ENCODE measurements at places on chromosomes 6 and 20.

- peak; percentile 17 for DNase-seq
These were observed 117.5 kb downstream of the GPX5 start for GRCh38 chr6:28643017-28643740.

GRCh38 chr6:149184523-149184922 is 133.0 kb upstream of the TAB2 start:
- no peak for DNase-seq

- no peak for DNase-seq
These were observed 14.3 kb downstream of the HRH3 start for GRCh38 chr20:62205618-62206387.

DNA sequence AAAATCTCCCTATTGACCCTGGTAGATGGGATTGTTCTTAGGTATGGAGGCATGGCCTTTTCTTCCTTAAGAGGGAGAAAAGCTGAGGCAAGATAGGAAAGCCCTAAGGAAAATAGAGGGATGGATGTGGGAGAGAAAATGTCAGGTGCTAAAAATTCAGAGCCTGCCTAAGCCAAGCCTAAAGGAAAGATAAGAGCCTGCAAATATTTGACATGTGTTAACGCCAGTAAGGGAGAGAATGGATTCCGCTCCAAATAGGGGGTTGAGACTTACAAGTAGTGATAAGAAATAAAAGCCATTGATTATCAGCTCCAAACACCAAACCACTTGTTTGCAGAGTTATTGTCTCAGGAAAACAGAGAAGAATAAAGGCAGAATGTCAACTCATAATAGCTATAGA is 533.6 kb downstream of the PTPRT start:
- no peak for DNase-seq

- no peak for DNase-seq
These were observed 78.3 kb downstream of the ATG5 start for GRCh38 chr6:106247293-106247692.

DNA sequence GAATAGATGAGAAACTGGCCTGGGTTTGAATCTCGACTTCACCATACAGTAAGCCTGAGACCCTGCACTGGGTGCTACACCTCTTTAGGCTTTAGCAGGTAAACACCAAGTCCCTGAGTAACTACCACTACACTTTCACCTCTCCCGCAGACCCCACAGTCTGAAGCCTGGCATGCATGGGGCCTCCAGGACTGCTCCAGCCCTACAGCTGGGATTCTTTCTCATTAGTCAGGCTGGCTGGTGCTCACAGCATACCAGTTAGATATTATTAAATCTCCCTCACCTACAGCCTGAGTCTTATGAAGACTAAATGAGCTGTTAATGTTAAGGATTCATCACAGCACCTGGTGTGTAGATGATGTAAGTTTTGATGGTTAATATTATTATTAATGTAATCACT is 388.7 kb downstream of the ARHGAP18 start:
- no peak for DNase-seq

DNA sequence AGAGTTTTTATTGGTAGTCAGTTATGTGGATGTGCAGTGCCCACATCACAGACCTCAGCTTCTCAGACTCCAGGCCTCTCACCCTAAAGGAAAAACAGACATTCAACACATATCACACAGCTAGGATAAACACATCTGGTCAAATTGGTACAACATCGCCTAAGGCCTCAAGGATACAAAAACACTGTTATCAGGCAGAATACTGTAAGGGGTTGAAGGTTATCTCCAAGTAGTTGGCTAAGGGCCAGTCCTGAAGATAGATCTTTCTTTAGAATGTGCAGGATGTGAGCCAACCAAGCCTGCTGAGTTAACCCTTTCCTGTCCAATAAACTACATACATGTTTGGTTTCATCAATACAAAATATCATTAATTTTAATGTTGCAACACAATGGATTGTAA is 308.4 kb upstream of the GJE1 start:
- no peak for DNase-seq

GRCh38 chr6:35183935-35184334 is 29.8 kb upstream of the SCUBE3 start:
- no peak for DNase-seq

- DNase-seq, result no peak
These were observed 1078.2 kb downstream of the EPHA7 start for GRCh38 chr6:92341201-92341600.

DNA sequence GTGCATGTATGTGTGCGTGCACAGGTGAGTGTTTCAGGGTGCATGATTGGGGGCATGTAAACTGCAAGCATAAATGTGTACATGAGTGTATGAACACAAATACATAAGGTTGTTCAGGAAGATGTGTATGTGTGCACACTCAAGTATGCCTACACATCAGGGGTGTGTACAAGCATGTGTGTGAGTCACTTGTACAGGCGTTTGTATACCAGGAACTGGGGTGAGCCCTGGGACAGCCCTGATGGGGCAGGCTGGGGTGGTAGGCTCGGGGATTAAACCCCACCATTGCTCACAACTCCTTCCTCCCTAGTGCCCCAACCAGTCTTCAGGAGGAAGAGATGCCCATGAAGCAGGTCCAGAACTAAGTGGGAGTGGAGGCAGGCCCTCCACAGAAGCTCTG is 4.3 kb downstream of the CRIP3 start:
- DNase-seq, result no peak

DNA sequence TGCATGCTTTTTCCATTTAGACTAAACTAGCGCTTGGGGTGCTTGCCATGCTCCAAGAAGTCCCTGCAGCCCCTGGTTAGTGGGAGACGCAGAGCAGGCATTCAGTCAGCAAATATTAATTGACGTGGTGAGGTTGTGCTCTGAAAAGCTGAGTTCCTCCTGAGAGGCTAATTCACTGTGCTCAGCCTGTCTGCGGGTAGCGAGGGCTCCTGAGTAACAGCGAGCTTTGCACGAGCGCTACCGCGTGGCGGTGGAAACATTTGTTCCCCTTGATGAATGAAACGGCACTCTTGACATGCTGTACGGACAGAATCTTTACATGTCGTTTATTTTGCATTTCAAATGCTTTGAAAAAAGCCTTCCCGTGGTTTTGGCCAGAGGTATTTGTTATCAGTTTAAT is 170.6 kb upstream of the AGPAT4 start:
- DNase-seq, result no peak

GRCh38 chr6:100865525-100865924 is 15.6 kb downstream of the ASCC3 start:
- no peak for DNase-seq

DNA sequence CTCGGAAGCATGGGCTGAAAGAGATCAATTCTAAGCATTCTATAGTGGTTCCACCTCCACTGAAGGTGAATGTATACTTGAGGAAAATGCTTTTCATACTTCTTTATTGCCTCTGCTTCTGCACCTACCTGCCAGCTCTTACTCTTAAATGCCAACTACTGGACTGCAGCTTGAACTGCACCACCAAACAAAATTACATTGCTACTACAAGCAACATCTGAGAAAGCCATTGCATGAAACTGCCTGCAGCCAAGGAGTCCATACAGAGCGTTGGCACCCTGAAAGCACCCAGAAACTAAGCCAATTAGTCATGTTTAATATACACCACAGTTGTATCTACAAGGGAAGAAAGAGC is 440.9 kb downstream of the BTBD3 start:
- no peak for DNase-seq

GRCh38 chr20:23622839-23623343 is 14.9 kb downstream of the CST3 start:
- no peak for DNase-seq

DNA sequence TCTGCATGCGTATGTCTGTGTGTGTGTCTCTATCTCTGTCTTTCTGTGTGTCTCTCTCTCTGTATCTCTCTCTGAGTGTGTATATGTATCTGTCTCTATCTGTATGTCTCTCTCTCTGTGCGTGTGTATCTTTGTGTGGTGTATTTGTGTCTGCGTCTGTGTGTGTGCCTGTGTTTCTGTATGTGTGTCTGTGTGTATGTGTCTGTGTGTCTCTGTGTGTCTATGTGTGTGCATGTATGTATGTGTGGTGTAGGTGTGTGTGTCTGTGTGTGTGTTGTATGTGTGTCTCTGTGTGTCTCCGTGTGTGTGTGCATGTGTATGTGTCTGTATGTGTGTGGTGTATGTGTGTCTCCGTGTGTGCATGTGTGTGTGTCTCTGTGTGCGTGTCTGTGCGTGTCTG is 243.0 kb upstream of the FOXQ1 start:
- DNase-seq, result no peak

GRCh38 chr6:816510-817084 is 123.7 kb upstream of the EXOC2 start:
- DNase-seq, result peak; percentile 91

GRCh38 chr6:22764496-22764895 is 195.1 kb downstream of the HDGFL1 start:
- DNase-seq, result no peak

DNA sequence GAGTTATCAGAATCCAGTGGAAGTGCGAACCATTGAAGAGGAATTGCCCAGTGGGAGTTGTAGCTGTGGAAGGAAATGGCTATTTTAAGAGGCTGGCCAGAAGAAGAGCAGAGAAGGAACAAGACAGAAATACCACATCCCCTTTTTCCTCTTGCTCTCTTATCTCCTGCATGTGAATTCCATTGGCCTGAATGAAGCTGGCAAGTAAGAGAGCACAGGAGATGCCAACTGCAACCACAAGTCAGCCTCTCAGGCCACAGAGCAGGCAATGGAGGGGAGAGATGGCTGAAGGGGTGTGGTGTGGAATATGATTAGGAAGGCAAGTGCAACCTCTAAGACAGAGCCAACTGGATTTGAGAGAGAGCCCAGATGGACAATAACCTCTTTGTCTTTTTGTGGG is 362.7 kb upstream of the IMPG1 start:
- DNase-seq, result peak; percentile 89

DNA sequence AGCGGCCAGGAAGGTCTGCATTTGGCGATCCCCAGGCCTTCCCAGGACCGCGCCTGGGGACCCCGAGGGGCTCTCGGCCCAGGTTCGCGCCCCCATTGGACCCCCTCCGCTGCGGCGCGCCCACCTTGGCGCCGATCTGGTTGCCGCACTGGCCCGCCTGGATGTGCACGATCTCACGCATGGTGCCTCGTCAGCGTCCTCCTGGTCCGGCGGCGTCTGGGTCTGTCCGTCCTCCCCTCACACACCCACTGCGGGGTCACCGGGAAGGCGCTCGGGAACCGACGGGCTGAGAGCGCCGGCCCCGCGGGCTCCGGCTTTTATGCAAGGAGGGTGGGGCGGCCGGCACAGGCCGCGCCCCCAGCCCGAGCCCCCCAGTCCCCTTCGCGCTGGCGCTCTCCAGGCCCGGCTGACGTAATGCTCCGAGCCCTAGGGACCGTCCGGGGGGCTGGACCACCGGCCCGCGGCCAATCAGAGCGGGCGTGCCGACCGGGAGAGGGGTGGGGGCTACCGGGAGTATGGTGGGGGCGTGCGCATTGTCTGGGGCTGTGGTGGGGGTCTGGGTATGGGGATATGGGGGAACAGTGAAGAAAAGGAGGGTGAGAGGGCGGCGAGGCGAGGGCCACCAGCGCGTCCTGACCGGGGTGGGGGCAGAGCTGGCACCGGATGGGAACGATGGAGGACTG is at the start of gene TUBB2B:
TSS of gene TUBB2B (minus strand) at position 291 of the 683 bp plus-strand sequence. CDS start at position 181, 110 bp downstream.
- no peak for DNase-seq

DNA sequence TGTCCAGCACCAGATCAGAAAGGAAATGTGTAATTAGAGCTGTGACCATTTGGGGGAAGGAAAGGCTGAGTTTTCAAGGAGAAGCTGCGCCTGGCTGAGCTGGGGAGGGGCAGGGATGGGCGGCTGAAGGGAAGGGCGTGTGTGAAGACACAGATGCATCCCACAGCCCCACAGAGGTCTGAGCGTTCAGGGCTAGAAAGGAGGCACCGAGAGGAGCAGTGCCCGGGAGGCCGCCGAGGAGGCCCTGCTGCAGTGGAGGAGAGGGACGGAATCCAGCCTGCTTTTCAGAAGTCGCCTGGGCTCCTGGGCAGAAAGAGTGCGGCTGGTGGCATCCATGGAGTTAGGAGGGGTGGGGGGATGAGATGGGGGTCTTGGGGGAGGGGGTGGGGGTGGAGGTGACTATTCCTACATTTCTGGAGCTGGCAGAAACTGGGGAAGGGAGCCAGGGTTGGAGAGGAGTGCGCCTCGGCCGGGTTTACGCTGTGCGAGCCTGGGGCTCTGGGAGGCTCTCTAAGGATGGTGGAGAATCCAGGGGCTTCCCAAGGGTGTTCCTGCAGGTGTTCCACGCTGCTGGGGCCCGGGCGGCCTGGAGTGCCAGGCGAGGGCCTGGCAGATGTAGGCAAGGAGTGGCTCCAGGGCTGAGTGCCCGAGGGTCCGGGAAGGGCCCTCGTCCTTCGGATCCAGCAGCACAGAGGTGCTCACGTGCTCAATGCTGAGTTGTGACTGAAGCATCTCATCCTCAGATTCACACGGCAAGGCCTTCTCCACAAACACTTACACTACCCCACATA is 41.8 kb downstream of the WDR27 start:
- no peak for DNase-seq

DNA sequence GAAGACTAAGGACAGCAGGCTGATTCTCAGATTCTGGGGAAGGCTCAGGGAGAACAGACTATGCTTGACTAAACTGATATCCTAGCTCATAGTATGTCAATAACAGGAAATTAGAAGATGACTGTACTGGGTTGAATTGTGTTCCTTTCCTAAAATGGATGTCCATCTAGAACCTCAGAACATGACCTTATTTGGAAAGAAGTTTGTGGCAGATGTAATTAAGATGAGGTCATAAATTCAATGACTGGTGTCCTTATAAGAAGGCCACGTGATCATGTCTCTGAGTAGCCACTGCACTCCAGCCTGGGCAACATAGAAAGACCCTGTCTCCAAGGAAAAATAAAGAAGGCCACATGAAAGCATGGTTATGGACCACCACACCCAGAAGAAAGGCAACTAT is 113.9 kb upstream of the STMND1 start:
- no peak for DNase-seq

DNA sequence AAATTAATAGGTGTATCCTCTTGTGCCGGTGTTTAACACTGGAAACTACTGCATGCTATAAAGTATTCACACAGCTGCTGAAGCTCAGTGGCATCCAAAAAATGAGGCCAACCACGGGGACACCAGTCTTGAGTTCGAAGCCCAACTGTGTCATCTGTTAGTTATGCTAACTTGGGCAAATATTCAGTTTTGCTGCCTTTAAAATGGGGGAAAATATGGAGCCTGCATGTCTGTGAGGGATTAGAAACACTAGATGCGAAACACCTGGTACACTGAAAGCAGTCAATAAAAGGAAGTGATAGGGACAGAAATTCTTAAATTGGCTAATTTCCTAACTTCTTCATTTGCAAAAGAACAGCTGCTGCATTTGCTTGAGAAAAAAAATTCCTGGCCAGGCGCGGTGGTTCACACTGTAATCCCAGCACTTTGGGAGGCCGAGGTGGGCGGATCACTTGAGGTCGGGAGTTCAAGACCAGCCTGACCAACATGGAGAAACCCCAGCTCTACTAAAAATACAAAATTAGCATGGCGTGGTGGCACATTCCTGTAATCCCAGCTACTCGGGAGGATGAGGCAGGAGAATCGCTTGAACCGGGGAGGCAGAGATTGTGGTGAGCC is 36.6 kb upstream of the MLIP start:
- no peak for DNase-seq

- no peak for DNase-seq
These were observed 74.7 kb downstream of the PTCHD4 start for GRCh38 chr6:48036316-48036715.

- no peak for DNase-seq
These were observed 194.4 kb upstream of the PLCB4 start for GRCh38 chr20:8874437-8874836.
